Right atrium auricular region (tissue), 2 donors: ENCODE measurements at places on chromosomes 4 and X.

DNA sequence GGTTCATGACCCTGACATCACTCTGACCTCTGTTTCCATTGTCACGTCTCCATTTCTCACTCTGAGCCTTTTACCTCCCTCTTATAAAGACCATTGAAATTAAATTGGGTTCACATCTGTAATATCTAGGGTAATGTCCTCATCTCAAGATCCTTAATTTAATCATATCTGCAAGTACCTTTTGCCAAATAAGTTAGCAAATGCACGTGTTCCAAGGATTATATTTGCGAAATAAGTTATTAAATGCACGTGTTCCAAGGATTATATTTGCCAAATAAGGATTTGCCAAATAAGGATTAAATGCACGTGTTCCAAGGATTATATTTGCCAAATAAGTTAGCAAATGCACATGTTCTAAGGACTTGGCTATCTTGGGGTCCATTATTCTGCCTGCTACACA is 938.0 kb downstream of the NLGN4X start:
- no peak for DNase-seq

DNA sequence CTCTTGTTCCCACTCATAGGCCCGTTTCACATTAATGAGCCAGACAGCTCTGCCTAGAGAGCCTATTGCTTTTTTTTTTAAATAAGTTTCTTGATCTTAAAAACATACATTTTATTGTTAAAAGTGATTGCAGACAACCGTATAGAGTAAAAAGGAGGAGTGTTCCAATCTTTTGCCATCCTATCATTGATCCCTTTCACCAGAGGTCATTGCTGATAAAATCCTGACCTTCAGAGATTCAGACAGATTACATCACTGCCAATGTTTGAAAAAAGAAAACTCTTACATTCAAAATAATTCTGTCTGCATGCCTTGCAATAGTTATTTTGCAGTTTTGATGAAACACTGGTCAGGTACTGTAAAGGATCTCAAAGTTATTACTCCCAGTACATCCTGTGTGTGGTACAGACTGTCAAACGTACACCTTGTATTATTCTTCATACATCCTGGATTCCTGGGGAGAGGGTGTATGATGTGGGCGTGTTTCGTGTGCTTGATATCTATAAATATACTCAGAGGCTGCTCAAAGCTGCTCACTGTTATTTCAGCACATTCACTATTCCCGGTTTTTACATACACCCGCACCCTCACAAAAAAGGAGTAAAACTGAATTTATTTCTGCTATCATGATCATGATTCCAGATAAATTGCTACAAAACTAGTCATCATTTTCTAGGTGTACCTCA is 15.4 kb upstream of the KLHL2 start:
- DNase-seq = no peak

GRCh38 chr4:56791316-56791715 is 30.2 kb downstream of the SPINK2 start:
- DNase-seq = no peak

- DNase-seq = no peak
These were observed 921.7 kb upstream of the EPHA5 start for GRCh38 chr4:66591968-66592367.

- DNase-seq = no peak
These were observed 1779.0 kb downstream of the PCDH7 start for GRCh38 chr4:32499171-32499570.

- no peak for DNase-seq
These were observed 14.4 kb downstream of the VGLL1 start for GRCh38 chrX:136546371-136546781.

DNA sequence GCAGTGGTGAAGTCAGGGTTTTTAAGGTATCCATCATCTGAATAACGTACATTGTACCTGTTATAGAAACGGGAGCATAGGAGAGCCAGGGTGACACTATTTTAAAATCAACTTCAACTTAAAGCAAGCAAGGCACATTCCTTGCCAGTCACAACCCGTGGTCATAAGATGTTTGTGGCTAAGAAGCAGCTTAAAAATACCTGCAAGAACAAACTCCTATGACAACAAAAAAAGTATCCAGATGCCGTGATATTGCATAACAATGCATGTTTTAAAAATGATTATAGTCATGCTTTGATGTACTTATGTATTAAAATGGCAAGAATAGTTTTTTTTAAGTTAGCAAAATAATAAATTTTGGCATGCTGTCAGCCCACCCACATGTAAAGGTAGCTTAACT is 16.5 kb upstream of the SYNPO2 start:
- DNase-seq = no peak

DNA sequence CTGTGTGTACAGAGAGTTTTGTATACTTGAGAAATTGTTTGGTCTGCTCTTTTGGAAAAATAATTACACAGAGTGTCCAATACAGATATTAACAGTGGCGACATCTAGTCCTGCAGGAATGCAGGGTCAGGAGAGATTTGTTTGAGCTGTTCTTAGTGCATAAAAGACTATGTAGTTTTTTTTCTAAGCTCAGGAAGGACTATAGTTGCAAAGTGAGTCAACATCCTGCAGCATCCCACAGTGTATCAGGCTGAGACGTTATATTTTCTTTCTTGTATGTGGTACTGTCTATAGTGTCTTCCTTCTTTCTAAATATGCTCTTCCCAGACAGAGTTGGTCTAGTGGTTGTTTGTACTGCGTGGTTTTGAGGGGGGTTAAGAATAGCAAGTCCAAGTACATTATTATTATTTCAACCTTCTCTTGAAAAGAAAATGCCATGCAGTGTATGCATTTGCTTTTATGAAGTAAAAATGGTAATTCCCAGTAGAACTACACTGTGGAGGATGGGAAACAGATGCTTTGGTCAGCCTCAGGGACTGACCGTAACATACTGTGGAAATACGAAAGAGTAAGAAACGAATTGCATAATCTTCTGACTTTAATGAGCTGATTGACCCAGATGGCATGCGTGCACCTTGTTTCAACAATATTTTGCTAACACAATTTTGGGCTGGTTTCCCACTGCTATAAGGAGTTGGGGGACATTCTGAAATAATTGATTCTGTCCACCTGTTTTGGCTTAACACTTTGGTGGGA is 67.4 kb downstream of the DMP1 start:
- DNase-seq = no peak
